HuH-7 (cell line): ENCODE measurements at places on chromosomes 6 and 20.

DNA sequence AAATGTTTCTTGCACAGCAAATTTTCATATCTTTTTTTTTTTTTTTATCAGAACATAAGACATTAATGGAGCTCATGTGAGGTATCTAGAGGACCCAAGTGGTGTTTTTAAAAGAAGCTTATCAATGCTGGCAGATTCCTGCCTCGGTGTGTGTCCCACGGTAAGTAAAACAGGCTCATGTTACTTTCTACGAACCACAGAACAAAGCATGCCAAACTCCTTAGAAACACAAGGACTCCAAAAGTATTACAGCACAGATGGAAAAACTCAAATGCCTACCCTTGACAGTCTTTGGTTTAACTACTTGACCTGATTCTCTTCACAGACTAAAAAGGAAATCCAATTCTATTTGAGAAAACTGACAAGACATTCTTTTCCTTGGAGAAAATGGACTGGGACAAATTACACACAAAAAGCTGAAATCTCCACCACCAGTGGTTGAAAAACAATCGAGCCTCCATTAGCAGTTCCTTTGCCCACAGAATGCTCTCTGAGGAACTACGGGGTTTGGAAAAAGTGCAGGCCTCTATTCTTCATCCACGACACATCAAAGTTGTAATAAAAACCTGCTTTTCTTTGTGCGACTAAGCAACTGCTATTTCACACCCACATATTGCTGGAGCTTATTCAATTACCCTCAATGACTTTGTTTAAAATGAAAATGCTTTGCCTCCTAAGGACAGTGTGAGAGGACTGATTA, 5.4 kb downstream of the METTL24 start:
- no peak for DNase-seq

- no peak for DNase-seq
Observed at GRCh38 chr6:34772940-34773339, 15.6 kb downstream of the SNRPC start.

GRCh38 chr6:1624851-1625781, 15.4 kb downstream of the FOXC1 start:
- DNase-seq = no peak

DNA sequence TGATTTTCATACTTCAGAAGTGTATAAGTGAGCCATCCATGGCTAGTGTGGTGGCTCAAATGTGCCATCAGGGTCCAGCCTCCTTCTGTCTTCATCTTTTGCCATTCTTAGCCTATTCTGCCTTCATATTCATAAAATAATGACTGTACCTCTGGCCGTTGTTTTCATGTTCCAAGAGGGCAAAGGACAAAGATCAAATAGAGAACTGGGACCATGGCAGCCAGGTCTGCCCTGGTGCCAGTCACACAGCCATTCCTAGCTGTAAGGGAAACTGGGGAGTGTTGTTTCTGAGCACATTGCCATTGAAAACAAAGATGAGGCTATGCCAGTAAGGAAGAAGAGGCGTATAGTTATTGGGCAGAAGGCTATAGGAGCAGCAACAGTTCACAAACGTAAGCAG, 518.6 kb downstream of the TFAP2B start:
- DNase-seq = no peak

- DNase-seq = no peak
Observed at GRCh38 chr6:75334266-75335040, 49.9 kb upstream of the TMEM30A start.

GRCh38 chr20:47464380-47465101, 37.1 kb upstream of the NCOA3 start:
- DNase-seq = peak; percentile 71

DNA sequence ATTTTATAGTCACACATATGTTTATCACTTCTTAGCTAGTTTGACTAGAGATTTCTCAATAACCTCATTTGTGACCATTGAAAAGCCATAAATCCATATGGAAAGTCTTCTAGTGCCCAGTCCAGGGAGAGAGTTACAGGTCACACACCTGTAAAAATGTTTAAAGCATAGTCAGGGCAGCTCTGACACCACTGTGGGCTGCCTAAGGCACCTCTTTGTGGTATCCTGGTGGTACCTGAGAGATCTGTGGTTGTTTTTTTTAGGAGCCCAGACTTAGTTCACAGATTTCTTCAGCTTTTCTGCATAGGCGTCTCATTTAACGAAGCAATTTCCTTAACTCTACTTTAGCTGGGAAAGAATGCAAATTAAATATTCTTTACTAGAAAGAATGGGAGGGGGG, 186.6 kb downstream of the CENPW start:
- no peak for DNase-seq

- DNase-seq = no peak
Observed at GRCh38 chr20:5085380-5085779, 34.4 kb downstream of the PCNA start.

DNA sequence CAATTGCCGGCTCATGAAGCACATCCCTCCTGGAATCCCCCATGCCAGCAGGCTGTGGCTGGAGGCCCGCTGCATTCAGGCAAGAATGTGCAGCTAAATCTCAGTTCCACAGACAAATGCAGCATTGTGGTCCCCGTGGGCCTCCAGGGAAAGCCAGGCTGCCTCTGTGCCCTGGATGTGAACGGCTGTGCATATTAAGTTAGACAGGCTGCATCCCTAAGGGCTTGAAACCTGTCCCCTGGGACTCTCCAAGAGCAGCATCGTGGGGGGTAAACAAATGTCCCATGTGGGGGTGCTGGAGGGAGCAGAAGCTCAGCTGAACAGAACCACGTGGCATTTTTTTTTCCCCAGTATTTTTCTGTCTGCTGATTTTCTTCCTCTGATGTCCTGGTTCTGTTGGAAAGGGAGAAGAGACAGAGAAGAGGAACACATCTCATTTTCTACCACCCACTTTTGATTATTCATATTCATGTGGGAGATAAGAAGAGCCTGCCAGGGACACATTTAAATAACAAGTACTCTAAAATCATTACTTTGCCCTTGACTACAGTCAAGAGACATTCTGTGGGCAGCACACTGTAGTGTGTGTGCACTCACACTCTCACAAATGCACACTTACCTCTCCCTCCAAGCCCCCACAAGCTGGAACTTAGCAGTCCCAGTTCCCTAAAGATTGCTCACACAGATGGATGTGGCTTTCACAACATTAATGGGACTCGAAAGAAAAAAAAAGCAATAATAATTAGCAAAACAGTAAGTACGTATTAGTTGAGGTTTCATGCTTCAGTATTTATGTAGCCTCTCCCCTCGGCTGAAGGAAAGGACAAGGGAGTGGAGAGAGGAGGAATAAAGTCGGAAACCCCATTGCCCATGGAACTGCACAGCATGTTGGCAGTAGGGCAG, 16.9 kb downstream of the GFOD1 start:
- DNase-seq = no peak

GRCh38 chr6:145155873-145156782, 579.2 kb downstream of the EPM2A start:
- DNase-seq = no peak

DNA sequence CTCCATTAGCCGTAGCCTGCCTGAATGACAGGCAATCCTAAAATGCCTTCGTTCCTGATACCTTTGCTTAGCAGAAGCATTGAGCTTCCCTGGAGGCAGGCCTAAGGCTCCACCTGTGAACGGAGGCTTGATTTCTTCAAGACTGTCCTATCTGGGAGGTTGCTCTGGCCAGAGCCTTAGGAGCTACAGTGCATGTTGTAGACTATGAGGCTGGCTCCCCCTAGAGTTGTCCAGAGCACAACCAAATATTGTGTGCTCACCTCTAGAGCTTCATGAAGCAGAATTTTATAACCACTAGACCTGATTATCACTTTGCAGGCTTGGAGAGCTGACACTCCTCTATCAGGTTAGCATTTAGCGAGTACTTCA, 217.8 kb downstream of the MAFB start:
- DNase-seq = no peak

DNA sequence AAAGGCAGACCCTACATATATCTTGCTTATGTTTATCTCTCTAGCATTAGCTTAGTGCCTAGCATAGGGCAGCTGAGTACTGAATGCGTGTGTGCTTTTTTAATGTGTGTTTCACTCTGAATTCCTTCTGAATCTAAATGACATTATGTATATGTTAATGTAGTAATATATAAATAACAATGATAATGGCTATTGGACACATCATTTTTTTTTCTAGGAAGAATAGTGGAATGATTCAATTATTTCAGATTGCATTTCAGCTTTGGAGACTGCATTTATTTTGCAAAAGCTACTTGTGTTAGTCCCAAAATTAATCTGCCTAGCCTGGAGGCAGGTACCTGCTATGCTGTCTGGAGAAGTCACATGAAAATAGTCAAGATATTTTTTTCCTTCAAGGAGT, 371.8 kb downstream of the GRIK2 start:
- no peak for DNase-seq

DNA sequence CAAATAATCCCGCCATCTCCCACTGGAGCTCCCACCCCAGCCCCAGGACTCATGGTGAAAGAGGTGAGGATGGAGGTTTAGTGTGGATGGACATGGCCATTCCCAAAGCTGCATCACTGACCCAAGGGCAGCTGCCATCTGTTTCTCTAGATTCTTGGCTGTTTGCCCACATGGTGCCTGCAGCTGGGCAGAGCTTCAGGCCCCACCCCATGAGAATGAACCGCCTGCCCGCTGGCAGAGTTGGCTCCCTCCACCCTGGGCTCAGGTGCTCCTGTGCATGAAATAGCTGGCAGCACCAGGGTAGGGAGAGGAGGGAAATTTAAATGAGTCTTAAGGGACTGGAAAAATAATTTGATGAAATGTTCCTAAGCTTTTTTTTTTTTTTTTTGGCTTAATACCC, 17.4 kb downstream of the SCML4 start:
- DNase-seq = no peak

- DNase-seq = no peak
Observed at GRCh38 chr20:39152126-39152525, 190.0 kb downstream of the DHX35 start.

- DNase-seq = no peak
Observed at GRCh38 chr6:166581091-166581511, 5.4 kb downstream of the RAMACL start.

DNA sequence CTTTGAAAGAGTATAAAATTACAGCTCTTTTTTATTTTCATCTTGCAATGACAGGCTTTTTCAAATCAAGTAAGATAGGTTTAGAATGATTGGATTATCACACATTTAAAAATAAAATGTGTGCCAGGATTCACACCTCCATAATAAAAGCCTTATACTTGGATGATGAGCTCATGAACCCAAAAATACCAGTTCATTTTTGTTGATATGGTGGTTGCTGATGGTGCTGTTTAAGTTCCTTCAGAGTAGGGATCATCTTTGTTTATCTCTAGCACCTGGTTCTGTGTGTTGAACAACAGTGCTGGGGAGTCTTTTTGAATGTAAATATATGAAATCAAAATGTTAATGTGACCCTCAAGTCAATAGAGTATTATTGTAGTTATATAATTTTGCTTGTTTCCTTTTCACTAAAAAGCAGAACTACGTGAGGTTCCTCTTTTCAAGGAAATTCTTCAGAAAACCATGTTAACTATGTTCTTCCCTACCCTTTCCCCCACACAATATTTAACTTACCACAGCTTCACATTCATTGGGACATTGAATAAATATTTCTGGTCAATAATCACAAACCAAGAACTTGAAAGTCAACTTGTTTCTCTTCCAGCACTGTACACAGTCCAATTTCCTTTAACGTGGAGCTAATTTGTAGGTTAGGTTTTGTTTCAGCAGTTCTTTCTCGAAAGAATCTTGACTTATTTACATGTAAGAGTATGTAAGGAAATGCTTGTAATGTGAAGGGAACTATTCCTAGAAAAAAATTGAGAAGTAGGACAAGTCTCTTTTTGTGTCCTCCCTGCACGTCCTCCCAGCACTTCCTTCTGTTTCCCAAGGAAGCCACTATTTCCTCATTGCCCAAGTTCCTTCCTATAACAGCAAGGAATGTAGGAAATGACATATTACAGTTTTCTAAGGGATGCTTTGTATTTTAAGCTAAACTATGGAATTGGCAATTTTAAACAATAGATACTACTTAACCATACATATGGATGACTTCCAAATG, 945.9 kb upstream of the CITED2 start:
- no peak for DNase-seq

DNA sequence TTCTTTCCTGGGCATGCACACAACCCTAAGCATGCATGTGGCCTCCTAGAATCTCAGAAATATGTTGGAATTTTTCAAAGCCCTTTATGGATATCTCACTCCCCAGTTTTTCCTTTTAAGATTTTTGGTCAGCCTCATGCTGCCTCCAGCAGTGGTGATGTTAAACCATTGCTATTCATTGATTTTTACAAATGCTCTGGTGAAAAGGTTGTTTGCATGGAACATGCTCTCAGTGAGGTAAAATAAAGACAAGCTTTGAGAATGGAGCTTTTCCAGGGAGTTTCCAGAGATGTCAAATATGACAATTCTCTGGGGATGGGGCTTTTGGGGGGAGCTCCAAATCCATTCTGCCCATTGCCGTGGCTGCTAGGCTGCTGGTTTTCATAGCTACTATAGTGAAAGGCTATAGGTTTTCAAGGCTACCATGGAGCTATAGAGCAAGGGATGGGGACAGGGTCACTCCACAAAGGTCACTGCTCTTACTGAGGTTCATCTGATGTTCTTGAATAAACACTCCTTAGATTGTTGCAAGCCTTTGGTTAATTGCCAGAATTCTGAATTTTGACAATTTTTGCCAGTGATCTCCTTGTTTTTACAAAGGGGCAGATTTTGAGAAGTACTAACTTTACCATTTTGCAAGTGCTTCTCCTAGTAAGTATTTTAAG, 178.1 kb upstream of the ARG1 start:
- DNase-seq = no peak

DNA sequence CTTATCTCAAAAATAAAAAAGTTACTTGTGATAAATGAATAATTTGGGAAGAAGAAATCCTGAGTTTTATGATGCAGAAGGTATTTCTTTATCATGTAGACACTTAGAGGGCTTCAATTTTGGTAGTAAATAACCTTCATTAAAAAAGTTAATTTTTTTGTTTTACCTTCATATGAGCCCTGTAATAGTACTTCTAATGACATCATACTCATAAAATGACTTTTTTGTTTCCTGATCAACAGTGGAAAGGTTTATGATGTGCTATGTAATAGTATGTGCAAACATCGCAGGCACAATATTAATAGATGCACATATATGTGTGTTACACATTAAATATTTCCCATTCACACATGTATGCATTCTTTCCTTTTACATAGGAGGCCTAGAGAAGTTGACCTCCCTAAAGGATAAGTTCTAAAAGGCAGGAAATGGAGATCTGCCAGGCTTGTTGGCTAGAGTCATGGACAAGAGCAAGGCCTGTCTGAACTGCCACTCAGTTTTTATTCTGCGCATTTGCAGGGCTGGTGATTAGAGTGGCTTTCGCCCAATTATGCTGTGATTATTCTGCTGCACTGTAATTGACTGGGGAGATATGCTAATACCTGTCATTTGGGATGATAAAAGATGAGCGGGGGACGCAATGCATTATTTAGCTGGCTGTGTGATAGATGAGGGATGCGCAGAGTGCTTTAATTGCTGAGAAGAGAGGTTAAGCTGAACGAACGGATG, 272.6 kb downstream of the TMEM242 start:
- DNase-seq = no peak

DNA sequence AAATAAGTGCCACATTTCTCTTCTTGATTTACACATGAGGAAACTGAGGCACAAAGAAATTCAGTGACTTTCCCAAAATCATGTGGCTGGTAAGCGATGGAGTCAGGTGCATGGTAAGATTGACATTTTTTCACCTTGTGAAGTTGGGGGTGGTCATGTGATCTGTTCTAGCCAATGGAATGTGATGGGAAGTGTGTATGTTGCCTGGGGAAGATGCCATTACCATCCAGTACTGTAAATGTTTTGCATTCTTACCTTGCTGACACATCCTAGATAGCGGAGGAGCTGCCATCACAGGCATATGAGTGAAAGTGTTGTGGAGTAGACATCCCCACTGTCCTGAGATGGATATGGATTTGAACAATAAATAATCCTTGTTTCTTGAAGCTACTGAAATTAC, 499.6 kb upstream of the SULF2 start:
- no peak for DNase-seq
